ENCODE measurements at places on chromosomes 1 and 21.

DNA sequence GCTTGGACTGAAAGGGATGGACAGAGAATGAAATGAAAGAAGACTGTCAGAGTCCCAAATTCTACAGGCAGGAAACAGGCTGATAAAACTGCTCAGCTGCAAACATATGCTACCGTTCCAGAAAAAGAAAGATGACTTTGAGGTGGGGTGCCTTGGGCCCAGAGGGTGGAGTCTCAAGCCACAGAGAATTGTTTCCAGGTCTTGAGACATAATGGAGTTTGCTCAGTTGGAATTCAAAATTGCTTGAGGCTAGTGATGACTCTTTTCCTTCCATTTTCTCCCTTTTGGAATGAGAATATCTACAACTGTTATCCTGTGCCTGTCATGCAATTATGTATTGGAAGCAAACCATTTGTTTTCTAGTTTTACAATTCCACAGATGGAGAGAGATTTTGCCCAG lies 23.6 kb upstream of the PSEN2 start:
- DNase-seq, result no peak

DNA sequence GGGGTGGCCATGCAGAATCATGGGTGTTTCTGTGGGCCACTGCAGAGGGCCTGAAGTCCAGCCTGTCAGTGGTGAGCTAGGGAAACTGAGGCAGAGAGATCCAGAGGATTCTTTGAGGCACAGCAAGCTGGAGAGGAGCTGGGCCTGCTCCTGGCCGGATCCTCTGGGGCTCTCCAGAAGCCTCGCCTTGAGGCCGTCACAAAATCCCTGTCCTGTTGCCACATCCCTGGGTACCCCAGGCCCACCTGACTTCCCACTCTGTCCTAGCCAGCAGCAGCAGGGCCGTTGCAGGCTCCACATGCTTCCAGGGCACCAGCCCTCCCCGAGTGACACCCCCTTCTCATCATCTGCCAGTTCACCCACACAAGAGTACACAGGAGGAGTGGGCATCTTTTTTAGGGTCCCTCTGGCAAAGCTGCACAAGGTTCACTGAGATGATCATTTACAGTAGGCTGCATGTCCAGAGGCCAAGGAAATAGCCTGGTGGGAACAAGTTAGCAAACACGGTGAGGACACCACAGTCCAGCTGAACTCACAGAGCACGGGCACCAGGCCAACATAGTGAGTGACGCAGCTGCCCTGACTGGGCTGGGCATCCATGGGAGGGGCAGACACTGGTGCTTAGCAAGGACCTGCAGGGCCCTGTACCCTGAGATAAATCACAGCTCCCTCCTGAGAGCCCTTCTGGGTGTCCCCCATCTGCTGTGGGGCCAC lies 25.1 kb upstream of the TSPEAR start:
- DNase-seq, result peak; percentile 41

- DNase-seq, result no peak
Measured at GRCh38 chr1:218090459-218090858, 194.6 kb upstream of the RRP15 start.

GRCh38 chr21:39675590-39675989 lies 62.9 kb downstream of the B3GALT5 start:
- peak; percentile 76 for DNase-seq

- DNase-seq, result no peak
Measured at GRCh38 chr1:234980645-234981396, 147.8 kb downstream of the TOMM20 start.

All from NCI-H1436 (cell line).